ENCODE measurements at places on chromosomes 4 and X.

DNA sequence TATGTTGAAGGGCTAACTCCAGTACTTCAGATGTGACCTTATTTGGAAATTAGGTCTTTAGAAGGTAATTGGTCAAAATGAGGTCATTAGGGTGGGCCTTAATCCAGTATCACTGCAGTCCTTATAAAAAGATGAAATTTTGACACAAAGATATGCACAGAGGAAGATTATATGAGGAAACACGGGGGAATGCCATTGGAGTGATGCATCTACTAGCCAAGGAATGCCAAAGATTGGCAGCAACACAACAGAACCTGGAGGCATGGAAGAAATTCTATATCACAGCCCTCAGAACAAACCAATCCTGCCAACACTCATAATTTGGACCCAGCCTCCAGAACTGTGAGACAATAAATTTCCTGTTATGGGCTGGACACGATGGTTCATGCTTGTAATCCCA is 17.6 kb downstream of the TRIM61 start:
- no peak for DNase-seq

DNA sequence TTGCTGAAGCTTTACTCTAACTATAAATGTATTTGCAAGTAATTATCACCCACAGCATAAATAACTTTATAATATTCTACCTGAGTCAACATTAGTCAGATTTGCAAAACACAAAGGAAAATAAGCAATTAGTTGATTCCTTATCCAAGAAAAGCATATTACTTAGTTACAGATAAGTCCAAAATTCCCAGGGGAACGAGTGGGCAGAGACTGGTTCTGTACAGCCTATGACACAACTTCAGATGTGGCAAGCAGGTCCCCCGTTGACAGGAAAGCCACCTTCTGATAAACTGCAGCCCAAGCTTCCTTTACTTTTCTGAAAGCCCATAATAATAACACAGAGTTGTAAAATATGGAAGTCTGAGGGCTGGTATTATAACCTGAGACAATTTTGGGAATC is 62.4 kb upstream of the NDP start:
- DNase-seq: no peak

DNA sequence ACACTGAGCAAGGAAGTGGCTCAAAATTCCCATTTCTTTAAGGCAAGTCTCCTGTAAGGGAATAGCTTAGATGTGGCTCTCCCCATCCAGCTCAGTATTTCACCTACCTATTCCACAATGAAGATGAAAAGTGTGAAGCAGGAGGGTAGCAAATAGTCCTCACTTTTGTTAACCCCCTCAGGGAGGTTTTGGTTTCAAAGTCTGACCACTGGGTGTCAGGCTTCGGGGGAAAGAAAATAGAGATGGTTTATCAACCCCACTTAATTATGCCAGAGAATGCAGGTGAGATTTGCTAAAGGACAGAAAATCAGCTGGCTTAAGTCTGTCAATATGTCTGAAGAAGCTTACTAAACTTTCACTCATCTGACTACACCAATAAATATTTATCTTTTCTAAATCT is 69.5 kb downstream of the DHX15 start:
- no peak for DNase-seq

DNA sequence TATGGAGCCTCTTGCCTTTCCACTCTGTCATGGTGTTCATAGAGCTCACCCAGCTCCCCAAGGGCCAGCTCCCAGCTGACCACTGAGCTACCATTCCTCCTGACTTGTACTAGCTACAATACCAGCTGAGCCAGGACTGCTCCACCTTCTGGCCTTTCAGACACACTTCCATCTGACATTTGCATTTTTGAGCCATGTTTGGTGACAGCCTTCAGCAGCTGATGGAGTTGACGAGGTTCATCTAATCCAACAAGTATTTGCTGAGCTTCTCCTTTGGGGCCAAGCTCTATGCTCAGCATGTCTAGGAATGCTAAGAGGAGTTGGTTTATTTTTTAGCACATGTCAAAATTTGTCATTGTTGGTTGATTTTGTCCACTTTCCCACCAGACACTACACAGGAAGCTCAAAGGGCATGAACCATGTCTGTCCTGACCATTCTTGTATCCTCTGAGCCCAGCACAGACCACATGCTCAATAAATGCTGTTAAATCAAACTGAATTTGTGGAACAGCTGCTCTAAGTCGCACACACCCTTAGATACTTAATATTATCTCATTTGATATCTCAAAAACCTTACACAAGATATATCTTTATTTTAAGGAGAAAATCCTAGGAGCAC is 142.6 kb upstream of the PPARGC1A start:
- DNase-seq: no peak

DNA sequence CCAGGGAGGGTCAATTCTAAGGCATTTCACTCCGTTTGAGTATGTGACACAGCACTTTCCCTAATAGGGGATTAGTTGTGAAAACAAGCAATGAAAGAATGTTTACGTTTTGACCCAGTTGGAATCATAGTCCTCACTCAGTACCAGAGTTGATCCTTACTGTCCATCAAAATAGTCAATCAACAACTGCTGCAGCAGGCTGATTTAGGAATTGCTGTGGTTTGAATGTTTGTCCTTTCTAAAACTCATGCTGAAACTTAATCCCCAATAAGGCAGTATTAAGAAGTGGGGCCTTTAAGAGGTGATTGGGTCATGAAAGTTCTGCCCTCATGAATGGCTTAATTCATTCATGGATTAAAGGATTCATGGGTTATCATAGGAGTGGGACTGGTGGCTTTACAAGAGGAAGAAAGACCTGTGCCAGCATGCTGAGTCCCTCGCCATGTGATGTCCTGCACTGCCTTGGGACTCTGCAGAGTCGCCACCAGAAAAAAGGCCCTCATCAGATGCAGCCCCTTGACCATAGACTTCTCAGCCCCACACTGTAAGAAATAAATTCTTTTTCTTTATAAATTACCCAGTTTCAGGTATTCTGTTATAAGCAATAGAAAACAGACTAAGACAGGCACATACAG is 3.1 kb upstream of the FBXL5 start:
- no peak for DNase-seq

- no peak for DNase-seq
Observed at GRCh38 chr4:22997358-22998224, 304.9 kb downstream of the GBA3 start.

- no peak for DNase-seq
Observed at GRCh38 chrX:42531441-42531840, 246.5 kb downstream of the PPP1R2C start.

DNA sequence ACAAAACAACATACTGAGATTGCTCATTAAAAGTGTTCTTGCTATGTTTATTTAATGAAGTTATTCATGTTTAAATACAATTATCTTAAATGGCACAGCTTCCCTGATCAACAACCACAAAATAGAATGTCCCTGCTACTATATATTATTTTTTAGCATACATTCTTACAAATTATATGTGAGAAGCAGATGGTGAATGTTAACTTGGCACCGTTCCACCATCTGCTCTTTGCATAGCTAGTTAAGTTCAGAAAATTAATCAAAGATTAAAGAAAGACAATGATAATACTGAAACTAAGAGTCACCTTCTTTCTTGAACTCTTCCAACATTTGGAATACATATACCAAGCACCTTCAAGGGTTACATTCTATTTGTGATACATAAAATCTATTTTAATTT is 94.2 kb downstream of the PPP3CA start:
- no peak for DNase-seq

- DNase-seq: no peak
Observed at GRCh38 chrX:3442691-3443090, 96.2 kb upstream of the MXRA5 start.

DNA sequence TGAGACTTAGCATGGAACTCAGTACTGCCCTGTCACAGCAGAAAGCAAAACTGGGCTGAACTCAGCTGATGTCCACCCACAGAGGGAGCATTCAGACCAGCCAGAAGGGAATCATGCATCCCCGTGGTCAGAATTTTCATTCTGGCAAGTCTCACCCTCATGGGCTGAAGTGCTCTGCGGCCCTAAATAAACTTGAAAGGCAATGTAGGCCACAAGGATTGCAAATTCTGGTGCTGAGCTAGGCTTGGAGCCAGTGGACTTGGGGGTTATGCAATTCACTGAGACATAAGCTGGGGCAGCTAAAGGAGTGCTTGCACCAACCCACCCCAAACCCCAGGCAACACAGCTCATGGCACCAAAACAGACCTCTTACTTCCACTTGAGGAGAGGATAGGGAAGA is 494.1 kb downstream of the GABRG1 start:
- DNase-seq: no peak

DNA sequence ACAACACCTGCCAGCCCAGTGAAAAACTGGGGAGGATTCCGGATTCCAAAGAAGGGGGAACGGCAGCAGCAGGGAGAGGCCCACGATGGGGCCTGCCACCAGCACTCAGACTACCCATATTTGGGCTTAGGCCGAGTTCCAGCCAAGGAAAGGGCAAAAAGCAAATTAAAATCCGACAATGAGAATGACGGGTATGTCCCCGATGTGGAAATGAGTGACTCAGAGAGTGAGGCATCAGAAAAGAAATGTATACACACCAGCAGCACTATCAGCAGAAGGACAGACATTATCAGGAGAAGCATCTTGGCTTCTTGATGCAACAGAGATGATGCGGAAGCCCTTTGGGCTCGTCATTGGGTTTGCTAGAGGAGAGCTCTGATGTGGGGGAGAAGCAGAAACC is 62.4 kb downstream of the JADE1 start:
- no peak for DNase-seq

DNA sequence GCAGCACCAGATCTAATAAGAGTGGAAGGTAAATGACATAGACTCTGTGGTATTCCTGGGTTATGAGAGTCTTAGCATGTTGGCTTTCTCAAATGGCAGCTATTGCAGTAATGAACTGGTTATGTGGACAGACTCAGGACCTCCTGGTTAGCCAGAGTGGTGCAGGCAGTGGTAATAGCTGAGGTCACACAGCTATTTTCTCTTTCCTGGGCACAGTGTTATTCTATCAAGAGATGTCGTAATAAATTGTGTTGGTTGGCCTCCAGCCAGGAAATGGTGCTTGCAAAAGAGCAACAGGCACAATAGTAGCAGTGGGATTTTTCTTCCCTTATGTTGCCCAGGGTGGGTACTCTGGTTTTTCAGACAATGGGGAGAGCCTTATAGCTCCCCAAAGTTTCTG is 279.2 kb upstream of the FGF16 start:
- DNase-seq: no peak

DNA sequence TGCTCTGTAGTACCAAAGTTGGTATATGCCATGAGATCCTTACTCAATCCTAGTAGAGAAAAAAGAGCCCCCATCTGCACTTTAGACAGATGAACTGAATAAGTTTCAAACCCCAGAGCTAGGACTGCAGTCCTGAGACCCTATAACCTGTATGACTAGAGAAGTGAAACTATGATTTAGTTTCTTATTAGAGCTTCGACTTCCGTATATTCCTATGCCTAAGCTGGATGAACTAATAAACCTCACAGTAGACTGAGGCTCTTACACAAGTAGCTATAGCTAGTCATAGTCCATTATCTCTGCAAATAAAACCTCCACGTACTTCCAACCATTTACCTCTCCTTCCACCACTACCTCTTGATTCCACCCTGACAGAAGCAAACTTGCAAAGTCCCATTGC is 6.3 kb upstream of the OTUD4 start:
- DNase-seq: no peak

- DNase-seq: no peak
Observed at GRCh38 chr4:169791527-169792156, 33.9 kb upstream of the HPF1 start.

GRCh38 chr4:87913896-87914295 is 61.6 kb upstream of the SPP1 start:
- no peak for DNase-seq

DNA sequence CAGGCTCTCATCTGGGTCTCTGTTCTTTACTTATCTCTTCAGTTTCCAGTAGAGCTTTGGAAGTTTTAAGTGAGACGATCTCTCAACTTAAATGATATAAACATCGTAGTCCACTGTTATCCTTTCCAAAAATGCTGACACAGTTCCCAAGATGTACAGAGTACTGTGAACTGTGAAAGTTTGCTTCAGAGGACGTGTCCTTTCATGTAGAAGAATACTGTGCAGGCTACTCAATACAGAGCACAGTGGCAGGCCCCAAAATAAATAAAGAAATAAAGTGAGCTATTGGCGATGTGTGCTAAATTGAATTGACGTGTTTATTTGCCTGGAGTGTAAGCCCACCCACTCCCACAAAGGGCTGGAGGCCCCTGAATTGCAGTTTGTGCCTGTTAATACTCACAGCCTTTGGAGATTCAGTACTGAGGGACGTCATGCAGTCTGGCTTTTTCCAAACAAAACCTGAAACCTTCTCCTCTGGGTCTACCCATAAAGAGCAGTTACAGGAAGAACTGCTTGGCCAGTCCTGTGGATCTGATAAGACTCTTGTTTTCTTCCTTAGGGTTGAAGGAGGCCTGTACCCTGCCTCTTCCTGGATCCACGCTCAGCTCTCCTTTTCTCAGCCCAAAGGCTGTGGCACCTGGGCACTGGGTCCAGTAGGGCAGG is 66.1 kb downstream of the SOWAHB start:
- DNase-seq: no peak

GRCh38 chrX:104134583-104135261 is 22.1 kb downstream of the SLC25A53 start:
- no peak for DNase-seq

DNA sequence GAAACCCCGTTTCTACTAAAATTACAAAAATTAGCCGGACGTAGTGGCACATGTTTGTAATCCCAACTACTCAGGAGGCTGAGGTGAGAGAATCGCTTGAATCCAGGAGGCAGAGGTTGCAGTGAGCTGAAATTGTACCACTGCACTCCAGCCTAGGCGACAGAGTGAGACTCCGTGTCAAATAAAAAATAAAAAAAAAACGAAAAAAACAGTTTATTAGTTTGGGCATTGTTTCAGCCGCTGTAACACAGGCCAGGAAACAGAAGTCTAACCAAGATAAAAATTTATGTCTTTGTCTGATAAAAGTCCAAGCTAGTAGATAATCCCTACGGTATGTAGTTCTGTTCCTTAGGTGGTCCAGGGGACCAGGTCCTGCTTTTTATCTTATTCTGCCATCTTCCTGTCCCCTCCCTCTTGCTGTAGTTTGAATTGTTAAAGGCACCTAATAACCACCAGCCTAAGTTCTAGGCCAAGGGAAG is 21.4 kb downstream of the USO1 start:
- no peak for DNase-seq

GRCh38 chr4:169159624-169160171 is 111.1 kb downstream of the SH3RF1 start:
- DNase-seq: no peak

- DNase-seq: no peak
Observed at GRCh38 chr4:124061413-124061812, 651.1 kb downstream of the ANKRD50 start.

GRCh38 chr4:20944961-20945360 is 244.7 kb downstream of the PACRGL start:
- no peak for DNase-seq

DNA sequence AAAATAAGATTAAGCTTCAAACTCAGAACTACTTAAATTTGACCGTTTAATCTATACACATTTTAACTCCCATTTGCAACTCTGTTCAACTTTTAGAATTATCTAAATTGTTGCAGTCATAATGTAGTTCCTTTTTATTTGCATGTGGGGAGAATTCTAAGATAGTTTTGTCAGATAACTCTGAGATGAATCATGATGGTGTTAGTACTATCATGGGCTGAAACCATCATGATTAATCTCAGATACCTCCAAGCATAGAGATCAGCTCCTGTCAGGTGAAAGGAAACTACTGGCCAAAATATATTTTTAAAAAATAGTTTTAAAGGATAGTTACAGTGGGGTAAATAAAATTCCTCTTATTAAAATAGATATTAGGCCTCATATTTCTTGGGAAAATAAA is 39.0 kb downstream of the FBXO8 start:
- DNase-seq: no peak

- no peak for DNase-seq
Observed at GRCh38 chr4:26192899-26193869, 127.6 kb upstream of the RBPJ start.

Measured in NCI-H2081 treated with DMSO at 0.1 percent for 48 hours (cell line).